ENCODE measurements at places on chromosomes 7 and 10.

GRCh38 chr10:86387178-86387794, 20.7 kb upstream of the GRID1 start:
- no peak for DNase-seq

DNA sequence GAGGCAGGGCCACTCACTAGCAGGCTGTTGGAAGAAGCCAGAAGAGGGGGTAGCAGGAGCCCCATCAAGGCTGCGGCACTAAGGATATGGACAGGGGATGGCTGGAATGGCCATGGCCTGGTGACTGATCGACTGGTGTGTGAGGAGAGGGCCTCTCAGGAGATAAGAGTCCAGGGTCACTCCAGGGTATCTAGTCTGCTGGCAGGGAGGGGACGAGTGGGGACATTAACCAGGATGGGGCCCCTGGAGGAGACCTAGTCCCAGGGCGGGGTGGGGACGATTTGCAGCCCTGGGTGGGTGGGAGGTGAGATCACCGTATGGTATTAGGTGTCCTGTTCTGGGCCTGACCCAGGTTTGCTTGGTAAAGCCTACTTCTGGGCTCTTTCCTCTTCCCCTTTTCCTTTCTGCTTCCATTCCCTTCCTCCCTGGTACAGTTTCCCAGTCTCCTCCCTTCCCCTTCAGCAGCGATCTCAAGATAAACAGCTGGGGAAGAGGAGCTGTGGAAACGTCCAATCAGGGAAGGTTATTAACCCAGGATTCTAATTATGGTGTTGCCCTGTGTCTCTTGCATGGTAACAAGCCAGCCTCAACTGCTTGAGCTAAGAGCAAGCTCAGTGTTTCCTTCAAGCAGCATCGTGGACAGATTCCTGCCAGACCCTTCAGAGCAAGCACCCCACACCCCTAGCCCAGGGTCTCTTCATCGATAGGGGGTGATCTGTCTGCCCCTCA, 233.2 kb downstream of the RPS24 start:
- no peak for DNase-seq

DNA sequence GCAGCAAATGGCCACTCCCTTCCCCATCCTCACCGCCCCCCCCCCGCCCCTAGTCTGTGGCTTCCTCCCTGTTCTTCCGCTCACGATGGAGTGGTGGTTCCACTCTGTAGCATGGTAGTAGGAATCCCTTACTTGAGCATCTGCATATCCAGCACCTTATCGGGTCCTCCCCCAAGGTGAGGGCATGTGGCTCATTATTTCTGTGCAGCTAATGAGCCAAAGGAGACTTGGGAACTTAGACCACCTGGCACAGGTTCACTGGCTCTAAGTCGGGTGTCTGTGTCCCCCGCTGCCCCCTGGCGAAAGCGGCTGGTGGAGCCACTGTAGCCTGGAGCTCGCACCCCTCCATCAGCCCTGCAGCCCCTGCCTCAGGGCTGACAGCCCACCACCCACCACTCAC, 22.8 kb upstream of the GPR26 start:
- DNase-seq, result no peak

- peak; percentile 55 for DNase-seq
Measured at GRCh38 chr10:12588091-12588860, 238.9 kb downstream of the CAMK1D start.

GRCh38 chr7:93147363-93147762, 822 bp downstream of the SAMD9L start:
- peak; percentile 5 for DNase-seq

DNA sequence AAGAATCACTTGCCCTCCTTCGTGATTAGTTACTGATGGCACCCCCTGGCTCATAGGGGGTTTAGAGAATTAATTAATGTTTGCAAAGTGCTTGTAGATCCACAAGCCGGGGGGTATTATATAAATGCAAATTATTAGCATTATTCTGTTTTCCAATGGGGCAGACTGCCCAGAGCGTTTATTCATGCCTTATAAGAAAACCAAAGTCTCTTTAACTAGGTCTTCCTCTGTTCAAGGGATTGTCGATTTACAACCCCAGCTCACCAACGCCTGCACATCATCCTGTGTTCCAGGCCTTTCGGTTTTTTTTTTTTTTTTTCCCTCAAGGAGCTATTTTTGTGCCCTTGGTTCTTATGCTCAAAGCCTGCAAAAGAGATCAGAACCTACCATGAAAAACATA, 630.7 kb downstream of the PARD3 start:
- no peak for DNase-seq

DNA sequence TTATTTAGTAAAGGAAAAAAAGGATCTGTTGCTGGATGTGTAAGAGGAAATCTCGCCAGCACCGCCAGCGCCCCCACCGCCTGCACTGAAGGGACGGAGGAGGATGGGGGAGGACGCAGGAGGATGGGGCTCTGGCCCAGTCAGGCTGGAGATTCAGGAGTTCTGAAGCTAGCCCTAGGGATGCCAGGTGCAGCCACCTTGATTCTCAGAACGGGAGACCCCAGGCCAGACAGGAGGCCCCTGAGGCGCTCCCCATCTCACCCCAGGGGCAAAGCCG, 1.3 kb downstream of the CAMK2B start:
- DNase-seq, result no peak

GRCh38 chr10:128222332-128222849, 96.2 kb upstream of the MKI67 start:
- DNase-seq, result no peak

- DNase-seq, result no peak
Measured at GRCh38 chr10:48466611-48467240, 138.1 kb downstream of the ARHGAP22 start.

GRCh38 chr10:97097084-97097433, 88.7 kb downstream of the SLIT1 start:
- no peak for DNase-seq

- no peak for DNase-seq
Measured at GRCh38 chr10:14749070-14749809, 25.5 kb downstream of the FAM107B start.

DNA sequence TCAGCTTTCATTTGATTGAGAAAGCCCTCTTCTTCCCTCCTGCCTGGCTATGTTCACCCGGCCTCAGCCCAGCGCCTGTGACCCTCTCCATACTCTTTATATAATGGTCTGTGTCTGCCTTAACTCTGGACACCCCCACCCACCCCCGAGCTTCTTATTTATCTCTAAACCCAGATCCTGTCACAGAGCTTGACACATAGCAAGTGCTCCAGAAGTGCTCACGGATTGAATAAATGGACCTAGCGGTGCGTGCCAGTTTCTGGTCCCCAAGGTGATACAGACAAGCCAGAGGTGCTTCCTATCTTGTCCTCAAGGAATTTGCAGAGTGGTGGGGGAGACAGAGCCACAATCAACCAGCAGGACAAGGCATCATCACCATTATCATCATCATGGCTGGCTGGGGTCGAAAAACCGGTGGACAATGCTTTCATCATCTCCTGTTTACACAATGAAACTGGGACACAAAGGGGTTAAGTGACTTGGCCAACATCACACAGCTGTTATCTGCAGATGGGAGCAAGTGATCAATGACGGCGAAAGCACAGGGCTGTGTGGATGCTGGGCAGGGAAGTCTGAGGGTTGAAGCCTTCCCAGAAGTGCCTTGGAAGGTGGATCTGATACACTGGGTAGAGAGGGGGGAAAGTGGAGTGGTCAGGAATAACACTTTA, 2.2 kb upstream of the LOXL4 start:
- DNase-seq, result no peak

DNA sequence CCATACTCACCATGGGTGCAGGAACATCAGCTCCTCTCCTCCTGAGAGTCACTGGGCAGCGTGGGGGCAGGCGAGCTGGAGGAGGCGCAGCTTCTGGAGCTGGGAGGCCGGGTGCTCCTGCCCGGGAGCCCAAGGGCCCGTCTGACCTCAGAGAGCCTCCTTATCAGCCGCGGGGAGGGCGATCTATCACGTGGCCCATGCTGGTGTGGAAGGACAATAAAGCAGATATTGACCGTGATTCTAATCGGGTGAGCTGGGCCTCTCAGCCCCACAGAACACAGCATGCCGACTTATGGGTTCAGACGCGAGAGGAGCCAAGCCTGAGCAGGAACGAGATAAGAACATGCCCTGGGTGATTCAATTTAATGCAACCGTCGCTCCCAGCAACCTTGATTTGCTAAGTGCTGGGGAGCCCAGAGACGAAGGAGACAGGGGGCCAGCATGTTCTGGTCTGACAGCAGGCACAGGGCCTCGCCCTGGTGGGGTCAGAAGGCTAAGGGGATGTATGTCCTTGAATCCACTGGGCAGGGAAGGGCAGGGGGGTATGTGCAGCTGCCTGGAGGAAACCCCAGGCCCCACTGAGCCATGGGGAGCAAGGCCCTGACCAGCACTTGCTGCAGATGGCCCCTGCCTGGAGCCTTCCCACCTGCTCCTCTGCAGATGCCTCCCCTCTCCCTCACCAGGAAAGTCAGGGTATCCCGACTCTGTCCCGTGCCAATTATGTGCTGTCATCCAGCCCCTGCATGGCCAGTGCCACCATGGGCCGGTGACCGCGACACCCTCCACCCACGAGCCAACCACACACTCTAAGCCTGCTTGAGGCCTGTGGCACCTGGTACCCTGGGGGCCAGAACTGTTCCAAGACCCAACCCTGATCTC, 95.3 kb upstream of the RET start:
- no peak for DNase-seq

DNA sequence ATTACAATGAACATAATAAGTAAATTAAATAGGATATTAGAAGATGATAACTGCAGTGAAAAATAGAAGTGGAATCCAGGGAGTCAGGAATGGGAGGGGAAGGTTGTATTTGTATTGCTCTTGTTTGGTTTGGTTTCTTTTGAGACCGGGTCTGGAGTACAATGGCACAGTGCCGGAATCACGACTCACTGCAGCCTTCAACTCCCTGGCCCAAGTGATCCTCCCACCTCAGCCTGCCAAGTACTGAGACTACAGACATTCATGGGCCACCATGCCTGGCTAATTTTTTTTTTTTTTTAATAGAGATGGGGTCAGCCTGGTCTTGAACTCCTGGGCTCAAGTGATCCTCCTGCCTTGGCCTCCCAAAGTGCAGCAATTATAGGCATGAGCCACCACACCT, 59.9 kb upstream of the LRRC4 start:
- DNase-seq, result no peak

DNA sequence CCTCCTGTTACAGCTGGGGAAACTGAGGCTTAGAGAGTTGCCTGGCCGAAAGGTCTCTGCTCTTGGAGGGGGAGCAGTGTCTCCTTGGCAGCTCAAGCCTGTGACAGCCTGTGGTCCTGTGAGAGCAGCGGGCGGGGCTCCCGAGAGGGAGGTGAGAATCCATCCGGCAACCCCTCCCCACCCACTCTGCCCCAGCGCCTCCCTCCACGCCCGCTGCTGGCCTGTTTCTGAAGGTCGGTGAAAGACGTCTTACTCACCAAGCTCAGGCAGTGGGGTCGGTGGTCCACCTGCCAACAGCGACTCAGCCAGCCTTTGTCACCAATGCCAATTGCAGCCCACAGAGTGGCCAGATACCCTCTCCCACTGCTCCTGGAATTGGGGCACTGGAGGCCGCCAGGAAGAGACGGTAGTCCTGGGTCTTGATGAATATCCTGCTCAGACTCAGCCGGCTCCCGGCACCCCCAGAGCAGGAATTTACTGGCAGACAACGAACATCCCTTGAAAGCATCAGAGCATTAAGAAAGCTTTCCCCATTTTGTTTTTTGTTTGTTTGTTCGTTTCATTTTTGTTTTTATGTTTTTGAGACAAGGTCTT, 7.4 kb upstream of the TTYH3 start:
- no peak for DNase-seq

DNA sequence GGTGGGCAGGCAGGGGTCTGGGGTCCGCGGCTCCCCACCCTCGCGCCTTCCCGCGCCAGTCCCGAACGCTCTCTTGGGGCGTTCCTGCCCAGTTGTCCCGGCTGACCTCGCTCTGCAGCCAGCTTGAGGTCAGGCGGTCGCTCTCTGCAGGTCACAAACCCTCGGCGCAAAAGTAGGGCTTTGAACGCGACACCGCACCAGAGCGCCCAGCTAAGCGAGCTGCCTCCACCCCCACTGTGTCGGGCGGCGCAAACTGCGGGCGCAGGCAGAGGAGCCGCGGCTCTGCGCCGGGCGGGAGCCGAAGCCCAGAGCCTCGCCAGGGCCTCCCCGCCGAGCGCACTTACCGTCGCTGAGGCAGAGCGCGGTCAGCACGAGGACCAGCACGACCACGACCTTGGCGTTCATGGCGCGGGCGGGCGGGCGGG, 284 bp downstream of the CXCL12 start:
- DNase-seq, result peak; percentile 72

- no peak for DNase-seq
Measured at GRCh38 chr7:64101943-64102655, 56.9 kb downstream of the ZNF727 start.

DNA sequence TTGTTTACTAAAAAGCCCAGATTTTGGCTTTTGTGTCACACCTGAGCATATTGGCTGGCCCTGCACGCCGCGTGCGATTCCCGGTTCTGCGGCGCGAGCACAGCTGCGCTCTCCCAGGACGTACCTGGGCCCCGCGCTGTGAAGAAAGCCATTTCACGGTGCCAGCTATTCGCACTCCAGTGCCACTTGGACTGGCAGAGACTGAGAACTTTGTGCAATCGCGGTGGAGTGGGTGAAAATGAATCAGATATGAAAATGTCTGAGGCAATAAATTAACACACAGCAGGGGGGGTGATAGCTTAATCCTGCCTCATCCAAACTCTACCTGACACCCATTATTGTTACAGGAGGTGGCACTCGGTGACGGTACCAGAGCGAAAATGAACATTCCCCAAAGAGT, 330.1 kb upstream of the MGMT start:
- DNase-seq, result no peak

DNA sequence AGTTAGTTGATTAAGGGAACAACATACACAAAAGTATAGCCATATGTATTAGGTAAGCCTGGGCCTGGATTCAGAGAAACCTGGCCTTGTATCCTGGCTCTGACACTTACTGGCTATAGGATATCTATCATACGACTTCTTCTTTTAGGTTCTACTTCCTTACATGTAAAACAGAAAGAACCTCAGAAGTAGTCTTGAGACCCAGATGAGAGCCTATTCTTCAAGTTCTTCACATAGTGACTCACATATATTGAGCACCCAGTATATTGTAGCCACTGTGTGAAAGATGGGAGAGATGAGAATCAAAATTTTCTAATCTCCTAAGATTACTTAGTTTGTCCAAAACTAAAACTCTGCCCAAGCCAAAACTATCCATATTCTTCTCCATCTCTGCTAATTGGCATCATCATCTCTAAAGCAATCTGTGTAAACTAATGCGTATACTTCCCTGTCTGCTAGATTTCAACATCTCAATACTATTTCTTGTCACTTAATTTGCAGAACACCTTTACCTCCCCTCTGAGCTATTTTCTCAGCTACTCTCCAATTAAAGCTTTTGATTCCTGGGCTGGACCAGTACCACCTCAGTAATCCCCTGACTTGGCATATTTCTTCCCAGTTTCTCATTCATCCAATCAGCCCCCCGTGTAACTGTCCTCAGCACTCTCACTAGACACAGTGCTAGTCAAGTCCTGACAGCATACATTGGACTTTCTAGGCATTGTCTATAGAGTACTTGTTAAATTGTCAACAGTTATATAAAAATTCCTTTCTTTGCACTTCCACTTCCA, 53.5 kb upstream of the MET start:
- no peak for DNase-seq

Data from T47D (cell line).